Activated CD8-positive, alpha-beta memory T cell treated with anti-CD3 and anti-CD28 coated beads for 24 hours (primary cell): ENCODE measurements at places on chromosomes 12 and 14.

- DNase-seq: no peak
These were observed 8.5 kb upstream of the SMIM10L1 start for GRCh38 chr12:11162502-11162901.

DNA sequence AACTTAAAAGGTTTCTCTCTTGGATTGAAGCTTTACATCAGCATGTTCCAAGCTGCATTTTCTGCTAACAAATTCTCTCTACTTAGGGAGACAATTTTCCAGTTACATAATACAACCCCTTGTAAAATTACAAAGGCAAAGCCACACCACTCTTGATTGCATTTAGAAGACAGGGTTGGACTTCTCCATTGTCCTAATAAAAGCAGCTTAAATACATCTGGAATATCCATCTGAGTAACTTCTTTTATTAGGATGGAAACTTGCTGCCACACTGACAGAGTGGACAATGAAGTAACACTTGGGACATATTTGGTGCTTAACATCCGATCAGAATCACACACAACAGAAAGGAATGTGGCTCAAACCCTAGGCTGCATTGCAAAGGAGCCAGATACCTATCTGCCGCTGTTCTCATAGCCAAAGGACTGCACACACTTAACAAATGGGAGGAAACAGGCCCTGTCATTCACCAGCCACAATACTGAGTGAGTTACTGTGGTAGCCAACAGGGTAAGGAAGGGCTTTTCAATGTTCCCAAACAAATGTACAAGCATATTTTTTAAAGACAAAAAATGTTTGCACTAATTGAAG, 157.2 kb downstream of the PAX9 start:
- DNase-seq: no peak

- DNase-seq: no peak
These were observed 146.5 kb downstream of the SAMD4A start for GRCh38 chr14:54713379-54713778.

- DNase-seq: no peak
These were observed 7.9 kb downstream of the EMG1 start for GRCh38 chr12:6978611-6979011.

- DNase-seq: no peak
These were observed 2.6 kb upstream of the RASAL1 start for GRCh38 chr12:113137861-113138783.

GRCh38 chr12:94247246-94247645, 98.9 kb downstream of the PLXNC1 start:
- DNase-seq: peak; percentile 41

- DNase-seq: no peak
These were observed 11.3 kb downstream of the SAV1 start for GRCh38 chr14:50656776-50657175.

GRCh38 chr14:77579780-77580179, 36.7 kb downstream of the SPTLC2 start:
- DNase-seq: no peak

- no peak for DNase-seq
These were observed 82.9 kb downstream of the FGD4 start for GRCh38 chr12:32482226-32482625.

DNA sequence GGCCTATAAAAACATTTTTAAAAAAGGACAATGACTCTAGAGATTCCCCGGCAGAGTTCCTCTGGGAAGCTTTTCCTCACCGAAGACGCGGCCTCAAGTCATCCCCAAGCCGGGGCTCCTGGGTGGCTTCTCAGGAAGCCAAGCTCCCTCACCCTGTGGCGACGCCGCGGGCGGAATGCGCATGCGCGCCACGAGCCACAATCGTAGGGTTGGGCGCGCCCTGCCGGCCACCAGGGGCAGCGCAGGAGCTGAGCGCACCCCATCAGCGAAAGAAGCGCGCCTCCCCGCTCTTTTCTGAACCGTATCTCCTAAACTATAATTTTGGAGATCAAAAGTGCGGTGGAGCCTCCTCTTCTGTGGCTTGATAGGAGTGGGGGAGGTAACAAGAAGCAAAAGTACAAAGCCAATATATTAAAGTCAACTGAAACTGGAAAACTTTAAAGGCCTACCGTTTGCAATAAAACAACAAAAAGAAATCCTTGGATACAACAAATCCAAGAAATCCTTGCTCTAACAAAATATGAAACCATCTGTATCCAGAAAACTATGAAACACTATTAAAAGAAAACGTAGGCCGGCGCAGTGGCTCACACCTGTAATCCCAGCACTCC, 17.4 kb upstream of the CHFR start:
- DNase-seq: peak; percentile 97

- no peak for DNase-seq
These were observed 4.4 kb downstream of the WSCD2 start for GRCh38 chr12:108133482-108133881.

DNA sequence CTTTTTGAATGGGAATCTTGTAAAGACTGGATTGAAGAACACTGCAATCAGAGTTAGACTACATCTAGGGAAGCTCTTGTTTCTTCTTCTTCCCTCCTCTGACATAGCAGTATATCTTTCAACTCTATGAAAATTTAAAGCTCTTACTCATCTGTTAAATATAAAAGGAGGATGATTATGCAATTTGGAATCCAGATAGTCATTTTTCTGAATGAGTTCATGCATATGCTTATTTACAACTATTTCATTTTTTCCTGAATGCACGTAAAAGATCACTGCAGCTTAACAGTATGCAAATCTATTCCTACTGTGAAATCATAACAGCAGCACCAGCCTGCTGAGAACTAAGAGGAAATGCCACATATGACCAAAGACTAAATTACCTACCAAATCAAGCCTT, 133.5 kb upstream of the TMCC3 start:
- DNase-seq: no peak

DNA sequence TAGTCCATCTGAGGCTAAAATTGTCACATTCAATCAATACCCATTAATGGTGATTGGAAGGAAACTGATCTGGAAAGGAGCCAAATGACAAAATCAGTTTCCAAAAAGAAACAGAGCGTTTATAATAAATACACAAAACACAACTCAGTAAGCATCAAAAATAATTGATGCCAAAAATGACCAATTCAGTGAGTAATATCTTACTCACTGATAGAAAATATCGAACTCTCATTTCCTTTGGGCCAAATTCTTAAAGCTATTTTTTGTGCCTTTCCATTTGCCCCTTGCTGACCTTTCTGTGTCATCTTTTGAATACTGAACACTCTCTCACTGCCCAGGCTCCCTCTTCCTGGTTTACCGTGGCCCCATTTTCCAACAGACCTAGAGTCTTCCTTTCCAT, 22.5 kb upstream of the ATP2B1 start:
- no peak for DNase-seq

DNA sequence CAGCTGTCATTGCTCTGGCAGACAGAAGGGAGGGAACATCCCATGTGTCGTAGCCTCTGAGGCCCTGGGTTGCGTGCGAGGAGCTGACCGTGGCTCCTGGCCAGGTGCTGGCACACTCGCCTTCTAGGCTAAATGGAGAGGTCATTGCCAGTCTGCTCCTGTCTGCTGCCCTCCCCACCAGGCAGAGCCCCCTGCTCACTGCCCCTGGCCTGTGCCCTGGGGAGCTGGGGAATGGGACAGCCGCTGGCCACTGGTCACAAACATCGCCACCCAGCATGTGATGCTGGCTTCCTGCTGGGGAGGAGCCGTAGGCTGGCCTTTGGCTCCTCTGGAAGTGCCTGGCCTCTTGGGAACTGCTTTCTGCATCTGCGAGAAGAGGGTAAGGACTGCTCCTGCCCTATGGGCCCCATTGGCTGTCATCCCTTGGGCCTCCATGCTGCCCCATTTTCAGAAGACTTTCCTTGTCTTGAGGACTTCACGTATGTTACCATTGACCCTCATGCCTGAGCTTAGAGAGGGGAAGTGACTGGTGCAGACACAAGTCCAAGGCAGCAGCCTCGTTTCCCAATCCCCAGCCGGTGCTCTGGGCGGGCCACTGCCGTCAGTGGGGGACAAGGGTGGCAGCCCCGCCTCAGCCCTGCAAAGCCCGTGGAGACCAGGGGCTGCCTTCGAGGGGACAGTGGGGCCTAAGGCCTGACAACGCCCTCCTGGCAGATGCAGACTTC, 2.0 kb upstream of the TNFAIP2 start:
- no peak for DNase-seq

GRCh38 chr14:44405011-44405486, 102.0 kb downstream of the FSCB start:
- no peak for DNase-seq

DNA sequence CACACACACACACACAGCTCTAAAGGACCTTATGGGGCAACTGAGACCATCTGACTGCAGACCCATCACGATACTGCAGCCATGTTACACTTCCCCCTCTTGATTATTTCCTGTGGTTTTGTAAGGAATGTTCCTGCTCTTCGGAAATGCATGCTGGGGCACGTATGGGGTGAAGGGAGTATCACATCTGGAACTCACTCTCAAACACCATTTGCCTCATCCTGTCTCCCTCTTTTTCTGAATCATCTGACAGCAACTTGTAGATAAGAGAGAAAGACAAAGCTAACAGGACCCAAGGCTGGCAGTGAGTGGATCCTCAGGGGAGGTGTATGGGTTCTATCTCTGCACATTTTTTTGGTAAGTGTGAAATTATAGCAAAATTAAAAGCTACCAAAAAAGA, 50.3 kb downstream of the RIMBP2 start:
- no peak for DNase-seq

- DNase-seq: no peak
These were observed 109.3 kb downstream of the C12orf42 start for GRCh38 chr12:103386451-103386850.

DNA sequence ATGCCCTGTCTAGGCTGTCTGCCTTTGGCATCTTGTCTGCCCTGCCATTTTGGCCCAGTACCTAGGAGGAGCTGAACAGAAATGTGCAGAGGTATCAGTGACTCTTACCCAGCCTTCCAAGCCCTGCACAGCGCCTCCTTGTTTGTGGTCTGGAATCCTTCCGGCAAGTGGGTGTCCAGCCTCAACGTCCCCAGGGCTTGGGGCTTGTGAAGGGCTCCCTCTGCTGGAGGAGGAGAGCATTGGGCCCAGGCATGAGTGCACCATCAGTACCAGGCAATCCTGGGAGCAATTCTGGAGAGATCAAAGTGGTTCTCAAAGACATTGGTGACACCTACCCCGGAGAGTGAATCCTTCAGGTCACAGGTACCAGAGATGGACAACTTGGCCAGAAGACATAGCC, 2.4 kb upstream of the TCL1B start:
- no peak for DNase-seq

- no peak for DNase-seq
These were observed 392.7 kb downstream of the NPAS3 start for GRCh38 chr14:33331176-33331949.

DNA sequence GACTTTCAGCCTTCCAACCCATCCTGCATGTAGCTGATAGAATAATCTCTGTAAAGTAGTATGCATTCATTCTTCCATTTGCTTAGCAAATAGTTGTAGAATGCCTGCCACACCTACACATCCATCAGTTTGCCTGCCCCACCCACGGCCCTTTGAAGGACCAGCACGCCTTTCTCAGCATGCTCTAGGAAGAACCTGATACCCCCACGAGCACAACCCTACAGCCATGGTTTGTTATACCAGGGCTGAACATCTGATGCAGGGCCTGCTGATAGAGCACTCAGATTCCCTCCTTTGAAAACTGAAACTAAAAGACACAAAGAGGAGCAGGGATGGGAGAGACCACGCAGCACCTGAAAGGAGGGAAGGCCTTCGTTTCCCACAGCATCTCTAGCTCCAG, 205.1 kb downstream of the ANO2 start:
- DNase-seq: no peak

DNA sequence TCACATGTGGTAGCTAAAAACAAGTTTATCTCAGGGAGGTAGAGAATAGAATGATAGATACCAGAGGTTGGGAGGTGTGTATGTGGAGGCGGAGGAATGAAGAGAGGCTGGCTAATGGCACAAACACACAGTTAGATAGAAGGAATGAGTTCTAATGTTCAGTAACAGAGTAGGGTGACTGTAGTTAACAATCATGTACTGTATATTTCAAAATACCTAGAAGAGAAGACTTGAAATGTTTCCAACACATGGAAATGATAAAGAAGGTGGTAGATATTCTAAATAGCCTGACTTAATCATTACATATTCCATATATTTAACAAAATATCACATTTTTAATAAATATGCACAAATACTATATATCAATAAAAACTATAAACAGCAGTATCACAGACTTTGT, 8.9 kb upstream of the IFNG-AS1 start:
- no peak for DNase-seq

DNA sequence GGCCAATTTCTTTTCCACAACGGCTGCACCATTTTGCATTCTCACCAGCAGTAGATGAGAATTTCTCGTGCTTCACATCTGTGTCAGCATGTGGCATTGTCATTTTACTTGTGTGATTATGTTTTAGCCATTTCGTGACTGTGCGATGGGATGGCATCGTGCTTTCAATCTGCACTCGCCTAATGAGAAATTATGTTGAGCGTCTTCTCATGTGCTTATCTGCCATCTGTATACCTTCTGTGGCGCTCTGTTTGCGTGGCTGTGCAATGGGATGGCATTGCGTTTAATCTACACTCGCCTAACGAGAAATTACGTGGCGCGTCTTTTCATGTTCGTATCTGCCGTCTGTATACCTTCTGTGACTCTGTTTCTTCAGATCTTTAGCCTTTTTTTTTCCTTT, 14.9 kb upstream of the GPR132 start:
- no peak for DNase-seq

- no peak for DNase-seq
These were observed 59.2 kb downstream of the AACS start for GRCh38 chr12:125124320-125124966.

DNA sequence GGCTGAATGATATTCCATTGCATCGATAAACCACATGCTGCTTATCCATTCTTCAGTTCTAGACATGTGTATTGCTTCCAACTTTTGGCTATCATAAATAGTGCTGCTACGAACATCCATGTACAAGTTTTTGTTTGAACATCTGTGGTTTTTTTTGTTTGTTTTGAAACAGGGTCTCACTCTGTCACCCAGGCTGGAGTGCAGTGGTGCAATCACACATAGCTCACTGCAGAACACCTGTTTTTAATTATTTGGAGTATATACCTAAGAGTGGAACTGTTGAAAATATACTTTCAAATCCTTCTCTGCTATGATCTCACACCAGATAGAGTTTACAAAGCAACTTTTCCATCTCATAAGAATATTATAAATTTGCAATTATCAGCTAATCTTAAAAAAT, 124.2 kb downstream of the TTC7B start:
- DNase-seq: no peak

DNA sequence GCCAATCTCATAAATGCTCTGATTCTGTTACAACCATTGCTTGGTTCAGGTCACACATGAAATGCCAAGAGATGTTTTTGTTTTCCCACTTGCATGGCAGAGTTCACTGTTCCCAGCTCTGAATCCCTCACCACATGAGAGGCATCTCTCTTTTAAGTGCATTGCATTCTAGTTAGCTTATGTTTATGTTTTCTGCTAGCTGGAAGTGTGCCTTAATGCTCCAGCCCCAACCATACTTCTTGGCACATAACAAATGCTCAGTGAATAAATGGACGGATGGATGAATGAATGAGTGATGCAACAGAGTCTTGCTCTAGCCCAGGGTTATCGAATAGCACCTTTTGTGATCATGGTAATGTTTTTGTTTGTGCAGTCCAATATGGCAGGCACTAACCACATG, 197.3 kb downstream of the PPM1H start:
- no peak for DNase-seq

GRCh38 chr12:65784289-65785015, 39.8 kb upstream of the HMGA2 start:
- DNase-seq: no peak
